Stimulated activated CD4-positive, alpha-beta T cell treated with anti-CD3 and anti-CD28 coated beads, Interleukin-1b, Interleukin-23, amount 100 ng/mL, for 24 hours (primary cell): ENCODE measurements at places on chromosomes 1 and 21.

- no peak for DNase-seq
Measured at GRCh38 chr1:225731491-225731890, 46.1 kb upstream of the SRP9 start.

- no peak for DNase-seq
Measured at GRCh38 chr1:115479055-115479482, 141.0 kb upstream of the NGF start.

GRCh38 chr1:209387969-209388329, 195.6 kb upstream of the CAMK1G start:
- DNase-seq, result no peak

- no peak for DNase-seq
Measured at GRCh38 chr21:36613059-36613458, 85.9 kb upstream of the SIM2 start.
